ENCODE measurements at places on chromosomes 4 and X.

GRCh38 chrX:55151199-55151598 is 62.4 kb downstream of the PAGE2 start:
- DNase-seq = no peak

DNA sequence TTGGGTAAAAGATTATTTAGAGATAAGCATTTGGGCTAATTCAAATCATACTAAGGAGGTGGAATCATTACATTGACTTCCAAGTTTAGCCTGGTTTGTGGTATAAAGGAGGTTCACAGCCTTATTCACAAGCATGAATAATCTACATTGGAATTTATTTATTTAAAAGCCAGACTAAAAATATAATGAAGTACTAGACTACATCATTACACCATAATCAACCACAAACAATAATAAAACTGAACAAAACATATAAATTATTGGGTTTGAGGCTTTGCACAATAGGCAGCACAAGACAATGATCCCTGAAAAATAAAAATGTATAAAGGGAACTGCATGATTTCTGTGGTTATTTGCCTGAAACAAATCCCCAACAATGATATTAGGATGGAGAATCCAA is 314.0 kb downstream of the GBA3 start:
- DNase-seq = no peak

DNA sequence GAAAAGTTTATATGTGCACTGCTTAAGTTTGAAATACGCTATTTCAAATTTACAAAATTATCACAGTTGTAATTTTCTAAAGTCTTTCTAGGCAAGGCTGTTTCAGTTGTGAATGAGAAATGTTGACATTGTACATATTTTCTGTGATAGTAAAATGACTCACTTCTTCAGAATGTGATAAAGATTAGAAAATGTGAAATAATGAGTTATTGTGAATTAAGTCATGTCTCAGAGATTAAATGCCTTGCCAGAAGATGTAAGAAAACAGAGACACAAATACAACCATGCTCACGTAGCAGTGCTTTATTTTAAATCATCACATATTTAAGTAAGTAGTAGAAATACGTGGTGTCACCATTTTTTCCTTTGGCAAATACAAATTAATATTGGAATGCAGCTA is 768 bp downstream of the CLCN4 start:
- DNase-seq = no peak

GRCh38 chr4:4514786-4515185 is 27.1 kb downstream of the STX18 start:
- DNase-seq = no peak

- no peak for DNase-seq
Observed at GRCh38 chrX:10582945-10583344, 37.4 kb downstream of the MID1 start.

GRCh38 chrX:15914486-15914885 is 59.9 kb upstream of the AP1S2 start:
- no peak for DNase-seq

GRCh38 chr4:99201690-99202089 is 17.4 kb downstream of the ADH6 start:
- no peak for DNase-seq

GRCh38 chrX:1398431-1399340 is 6.8 kb upstream of the SLC25A6 start:
- no peak for DNase-seq

DNA sequence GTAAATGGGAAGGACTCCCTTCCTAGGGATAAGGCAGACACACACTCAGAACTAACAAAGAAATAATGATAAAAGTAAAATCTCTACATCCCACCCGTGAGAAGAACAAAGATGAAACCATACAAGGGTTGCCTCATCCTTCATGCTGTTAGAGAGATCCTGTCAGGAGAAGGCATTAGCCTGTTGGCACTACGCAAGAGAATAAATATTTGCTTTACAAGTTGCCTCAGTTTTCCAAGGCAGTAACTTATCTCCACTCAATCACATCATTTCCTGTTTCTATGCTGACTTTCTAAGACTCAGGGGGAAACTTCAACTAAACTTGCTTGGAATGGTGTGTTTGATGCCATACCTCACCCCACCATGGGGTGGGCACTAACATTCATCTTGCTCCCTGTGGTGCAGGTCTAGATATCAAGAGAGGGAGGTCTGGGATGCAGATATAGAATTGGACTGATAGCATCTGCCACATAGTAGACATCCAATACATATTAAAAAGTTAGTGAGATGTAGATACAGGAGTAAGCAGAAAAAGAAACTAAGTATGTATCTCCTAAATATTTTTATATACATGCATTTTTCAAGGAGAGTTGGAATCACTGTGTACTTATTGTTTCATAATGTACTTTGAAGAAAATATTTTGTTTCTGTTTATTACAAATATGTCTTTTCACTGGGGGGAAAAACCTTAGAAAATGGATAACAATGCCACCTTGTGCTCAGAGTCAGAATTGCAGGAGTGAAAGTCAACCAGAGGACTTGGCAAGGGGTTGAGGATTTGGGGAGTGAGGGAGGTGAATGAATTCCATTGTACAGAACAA is 57.2 kb upstream of the BEX4 start:
- no peak for DNase-seq

DNA sequence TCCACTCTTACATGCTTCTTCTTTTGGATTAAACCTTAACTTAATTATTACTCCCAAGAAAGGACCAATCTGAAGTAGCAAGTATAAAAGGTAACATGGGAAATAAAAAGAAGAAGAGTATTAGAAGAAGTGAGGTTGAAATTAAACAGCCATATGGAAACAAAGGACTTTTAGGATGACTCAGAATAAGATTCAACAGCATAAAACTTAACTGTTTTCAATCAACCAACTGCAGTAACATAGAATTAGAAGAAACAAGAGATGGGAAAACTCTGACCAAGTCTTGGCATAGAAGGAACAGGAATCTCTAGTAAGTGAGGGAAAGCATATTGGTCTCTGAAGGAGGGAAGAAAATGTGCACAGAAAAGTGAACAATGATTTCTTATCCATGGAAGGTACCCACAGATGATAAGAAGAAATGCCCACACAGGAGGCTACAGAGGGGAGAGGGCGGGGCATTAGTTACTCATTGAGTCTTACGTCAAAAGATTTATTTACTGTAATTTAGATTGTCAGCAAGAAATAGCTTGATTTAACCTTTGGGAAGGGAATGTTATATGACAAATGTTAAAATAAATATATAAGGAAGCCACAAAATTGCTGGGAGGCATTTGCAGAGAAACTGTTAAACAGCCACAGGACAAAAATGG is 177.3 kb downstream of the BANK1 start:
- no peak for DNase-seq

- DNase-seq = no peak
Observed at GRCh38 chr4:94307231-94307871, 35.3 kb downstream of the HPGDS start.

- DNase-seq = no peak
Observed at GRCh38 chr4:848307-848691, 22.4 kb upstream of the CPLX1 start.

DNA sequence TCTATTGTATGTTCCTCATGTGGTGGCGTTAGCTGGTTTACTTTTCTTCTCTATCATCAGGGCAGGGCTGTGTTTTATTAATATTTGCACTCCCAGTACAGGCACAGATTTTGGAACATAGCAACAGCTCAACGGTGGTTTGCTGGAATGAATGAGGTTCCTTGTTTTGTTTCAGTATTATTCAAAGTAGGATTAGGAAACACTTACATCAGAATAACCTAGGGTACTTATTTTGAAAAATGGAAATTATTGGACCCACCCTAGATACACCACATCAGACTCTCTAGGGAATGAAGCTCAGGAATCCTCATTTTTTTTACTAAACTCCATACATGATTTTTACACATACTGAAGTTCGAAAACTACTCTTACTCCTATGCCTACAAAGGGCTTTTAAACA is 108.8 kb upstream of the ENPEP start:
- no peak for DNase-seq

DNA sequence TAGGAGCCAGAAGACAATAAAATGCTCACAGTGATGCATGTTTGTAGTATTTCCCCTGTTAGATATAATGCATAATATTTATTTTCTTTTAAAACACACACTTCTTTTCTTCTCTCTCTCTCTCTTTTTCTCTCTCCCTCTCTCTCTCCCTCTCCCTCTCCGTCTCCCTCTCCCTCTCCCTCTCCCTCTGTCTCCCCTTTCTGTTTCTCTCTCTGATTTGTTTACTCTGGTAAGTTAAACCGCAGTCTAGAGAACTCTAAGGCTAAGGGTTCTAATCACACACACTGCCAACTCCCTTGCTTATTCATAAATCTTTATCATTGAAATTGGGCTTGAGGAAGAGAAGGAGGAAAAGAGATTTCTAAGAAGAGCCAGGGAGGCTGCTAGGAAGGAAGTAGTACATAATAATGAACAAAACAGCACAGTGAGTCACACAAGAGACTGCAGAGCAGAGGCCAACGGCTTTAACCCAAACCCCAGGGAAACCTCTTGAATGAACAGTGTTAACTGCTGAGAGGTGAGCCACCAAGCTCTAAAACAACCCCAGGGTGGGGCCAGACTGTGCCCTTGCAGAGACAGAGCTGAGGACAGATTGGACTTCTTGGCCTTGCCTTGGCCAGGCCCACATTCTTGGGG is 9.1 kb upstream of the PHOX2B start:
- no peak for DNase-seq

DNA sequence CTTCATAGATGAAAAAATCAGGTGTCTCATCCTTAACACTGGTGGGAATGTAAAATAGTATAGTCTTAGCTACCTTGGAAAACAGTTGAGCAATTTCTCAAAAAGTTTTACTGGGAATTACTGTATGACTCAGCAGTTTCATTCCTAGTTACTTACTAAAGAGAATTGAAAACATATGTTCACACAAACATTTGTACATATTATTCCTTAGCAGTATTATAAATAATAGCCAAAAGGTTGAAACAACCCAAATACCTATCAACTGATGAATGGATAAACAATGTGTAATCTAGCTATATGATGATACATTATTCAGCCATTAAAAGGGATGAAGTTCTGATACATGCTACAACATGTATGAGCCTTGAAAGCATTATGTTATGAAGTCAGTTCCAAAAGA is 41.7 kb downstream of the RBM46 start:
- DNase-seq = no peak

All from stimulated activated CD8-positive, alpha-beta memory T cell treated with anti-CD3 and anti-CD28 coated beads, Interleukin-12 subunit alpha, Interleukin-12 subunit beta, amount 100 ng/mL, for 4 hours (primary cell).